ENCODE measurements at places on chromosomes 3 and 15.

- DNase-seq: no peak
Observed at GRCh38 chr3:22908989-22909507, 294.1 kb upstream of the UBE2E2 start.

DNA sequence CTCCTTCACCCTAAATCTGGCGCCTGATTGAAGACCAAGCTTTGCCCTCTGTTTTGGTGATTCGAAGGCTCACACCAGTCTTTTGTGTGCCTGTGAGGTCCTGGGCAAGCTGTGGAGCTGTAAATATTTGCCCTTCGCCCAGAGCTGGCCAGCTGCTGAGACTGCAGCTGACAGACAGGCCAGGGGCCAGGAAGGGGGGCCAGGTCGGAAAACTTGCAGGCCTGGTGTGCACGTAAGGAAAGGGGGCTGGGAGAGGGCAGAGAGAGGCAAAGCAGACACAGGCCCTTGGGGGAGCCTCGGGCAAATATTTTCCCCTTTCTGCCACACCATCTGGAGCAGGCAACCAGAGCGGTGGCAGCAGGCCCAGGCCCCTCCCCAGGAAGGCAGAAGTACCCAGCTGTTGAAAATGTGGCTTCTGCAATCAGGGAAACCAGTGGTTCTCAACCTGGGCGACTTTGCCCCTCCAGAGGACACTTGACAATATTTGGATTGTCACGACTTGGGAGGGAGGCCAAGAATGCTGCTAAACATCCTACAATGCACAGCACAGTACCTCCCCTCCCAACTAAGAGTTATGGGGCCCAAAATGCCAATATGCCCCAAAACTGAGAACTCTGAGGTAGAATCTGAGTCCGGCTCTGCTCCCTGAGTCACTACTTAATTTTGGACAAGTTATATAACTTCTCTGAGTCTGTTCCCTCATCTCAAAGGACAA lies 2.5 kb downstream of the PDZRN3 start:
- peak; percentile 75 for DNase-seq

DNA sequence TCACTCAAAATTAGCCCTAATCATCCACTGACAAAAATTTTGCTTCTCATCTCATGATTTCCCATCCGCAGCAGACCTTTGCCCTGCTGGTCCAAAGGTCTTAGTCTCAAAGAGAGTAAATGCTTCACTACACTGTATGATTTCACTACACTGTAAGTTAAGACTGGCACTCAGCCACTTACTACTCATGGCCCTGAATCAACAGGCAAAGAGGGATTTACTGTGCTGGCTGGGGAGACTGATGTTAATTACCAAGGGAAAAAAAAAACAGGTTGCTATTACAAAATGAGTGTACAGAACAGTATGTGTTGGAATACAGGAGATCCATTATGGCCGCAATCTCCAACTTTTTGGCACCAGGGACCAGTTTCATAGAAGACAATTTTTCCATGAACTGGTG lies 214.8 kb downstream of the ZMAT3 start:
- no peak for DNase-seq

DNA sequence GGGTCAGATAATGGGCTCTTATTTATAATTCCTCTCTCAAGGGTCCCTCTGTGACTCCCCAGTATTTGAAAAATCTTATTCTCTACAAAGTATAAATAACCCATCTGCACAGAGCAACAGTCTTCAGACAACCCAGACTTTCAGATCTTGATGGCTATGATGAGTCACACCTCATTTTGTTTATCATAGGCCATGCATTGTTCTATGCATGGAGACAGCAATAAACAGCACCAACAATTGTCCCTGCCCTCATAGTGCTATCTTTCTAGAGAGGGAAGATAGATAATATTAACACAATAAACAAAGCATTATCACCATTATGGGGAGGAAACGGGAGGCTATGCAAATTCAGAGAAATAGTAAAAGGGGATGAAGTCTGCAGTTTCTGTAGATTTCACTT lies 13.4 kb downstream of the FHIT start:
- no peak for DNase-seq

GRCh38 chr3:147794596-147794995 lies 385.4 kb downstream of the ZIC1 start:
- DNase-seq: no peak

DNA sequence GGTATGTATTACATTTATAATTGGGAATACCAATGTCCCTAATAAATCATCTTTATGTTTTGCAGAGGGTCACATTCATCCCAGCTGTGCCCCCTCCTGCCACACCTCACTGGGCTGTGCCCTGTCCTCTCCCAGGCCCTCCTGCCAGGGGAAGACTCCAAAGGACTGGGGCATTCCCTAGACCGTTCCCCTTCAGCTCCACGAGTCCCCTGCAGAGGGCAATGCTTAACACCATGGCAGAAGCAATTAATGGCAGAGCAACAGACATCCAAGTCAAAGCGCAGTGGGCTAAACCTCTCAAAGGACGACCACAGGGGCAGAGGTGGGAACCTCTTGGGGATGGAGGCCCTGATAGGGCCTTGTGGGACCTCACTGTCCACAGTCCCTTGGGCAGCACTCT lies 71.3 kb upstream of the SEC13 start:
- no peak for DNase-seq

DNA sequence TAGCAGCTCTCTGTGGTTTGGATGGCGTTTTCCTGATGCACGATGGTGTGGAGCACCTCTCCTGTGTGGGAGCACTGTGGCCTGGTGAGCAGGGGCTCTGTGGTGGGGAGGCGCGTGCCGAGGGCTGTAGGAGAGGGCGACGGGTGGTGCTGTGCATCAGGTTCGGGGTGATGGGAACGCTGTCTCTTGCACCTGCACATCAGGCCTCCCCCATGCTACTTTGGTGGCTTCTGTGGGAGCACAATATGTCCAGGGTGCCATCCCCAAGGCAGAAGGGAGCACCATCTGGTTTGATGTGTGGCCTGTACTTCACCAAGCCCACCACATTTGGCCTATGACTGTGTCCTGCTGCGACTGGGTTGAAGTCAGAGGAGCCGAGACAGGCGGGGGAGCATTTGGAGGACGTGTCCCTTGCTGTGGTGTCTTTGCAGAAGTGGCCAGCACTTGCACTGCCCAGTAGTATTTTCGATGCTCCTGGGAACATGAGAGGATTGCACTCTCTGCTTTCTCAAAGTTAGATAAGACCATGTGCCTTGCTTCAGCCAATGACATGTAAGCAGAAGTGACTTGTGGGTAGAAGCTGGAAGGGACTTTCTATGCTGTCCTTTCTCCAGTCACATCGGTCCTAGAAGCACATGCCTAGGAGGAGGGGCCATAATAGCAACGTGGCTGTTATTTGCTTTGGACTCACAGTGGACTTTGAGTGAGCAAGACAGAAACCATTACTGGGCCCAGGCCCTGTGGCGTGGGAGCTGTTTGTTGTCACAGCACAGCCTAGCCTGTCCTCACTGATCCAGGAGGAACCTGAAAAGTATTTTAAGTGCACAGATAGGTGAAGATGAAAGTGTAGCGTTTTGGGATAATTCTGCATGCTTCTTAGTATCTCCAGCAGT lies 72.1 kb downstream of the APBA2 start:
- DNase-seq: no peak

GRCh38 chr3:55724821-55725220 lies 237.7 kb upstream of the WNT5A start:
- no peak for DNase-seq

DNA sequence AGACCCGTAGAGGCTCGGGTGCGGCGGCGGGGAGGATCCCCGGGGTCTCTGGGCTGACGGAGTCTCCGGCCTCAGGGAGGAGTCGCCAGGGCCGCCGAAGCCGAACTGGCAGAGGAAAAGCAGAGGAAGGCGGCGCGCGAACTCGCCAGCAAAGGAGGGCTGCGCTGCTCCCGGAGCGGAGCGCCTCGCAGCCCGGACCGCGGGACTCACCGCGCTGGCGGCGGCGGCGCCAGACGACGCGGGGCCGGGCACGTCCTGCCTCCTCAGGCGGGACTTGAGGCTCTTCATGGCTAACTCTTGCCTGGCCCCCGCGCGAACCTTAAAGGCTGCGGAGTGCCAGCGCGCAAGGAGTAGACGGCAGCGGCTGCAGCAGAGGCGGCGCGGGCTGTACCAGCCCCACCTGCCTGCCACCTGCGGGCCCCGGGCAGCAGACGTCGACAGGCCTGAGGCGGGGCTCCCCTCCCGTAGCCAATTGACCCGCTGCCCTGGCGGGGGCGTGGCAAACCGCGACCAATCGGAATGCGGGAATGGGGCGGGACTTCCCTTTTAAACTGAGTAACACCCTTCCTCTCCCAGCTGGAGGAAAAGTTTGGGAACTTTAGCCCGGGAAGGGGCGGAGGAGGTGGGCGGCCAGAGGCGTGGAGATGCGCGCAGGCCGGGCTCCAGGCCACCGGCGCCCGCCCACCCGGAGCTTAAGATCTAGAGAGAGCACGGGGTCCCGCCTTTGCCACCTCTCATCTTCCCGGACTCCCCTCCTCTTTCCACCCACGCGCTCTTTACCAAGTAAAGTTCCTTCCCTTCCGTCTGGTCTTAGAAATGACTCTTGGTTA lies at the start of gene UACA:
Gene UACA, minus strand, starts transcription at position 439 of the 830 bp plus-strand sequence. Its CDS starts 151 bp downstream, at position 288.
- peak; percentile 98 for DNase-seq

GRCh38 chr3:168002786-168003368 lies 92.8 kb downstream of the GOLIM4 start:
- no peak for DNase-seq

DNA sequence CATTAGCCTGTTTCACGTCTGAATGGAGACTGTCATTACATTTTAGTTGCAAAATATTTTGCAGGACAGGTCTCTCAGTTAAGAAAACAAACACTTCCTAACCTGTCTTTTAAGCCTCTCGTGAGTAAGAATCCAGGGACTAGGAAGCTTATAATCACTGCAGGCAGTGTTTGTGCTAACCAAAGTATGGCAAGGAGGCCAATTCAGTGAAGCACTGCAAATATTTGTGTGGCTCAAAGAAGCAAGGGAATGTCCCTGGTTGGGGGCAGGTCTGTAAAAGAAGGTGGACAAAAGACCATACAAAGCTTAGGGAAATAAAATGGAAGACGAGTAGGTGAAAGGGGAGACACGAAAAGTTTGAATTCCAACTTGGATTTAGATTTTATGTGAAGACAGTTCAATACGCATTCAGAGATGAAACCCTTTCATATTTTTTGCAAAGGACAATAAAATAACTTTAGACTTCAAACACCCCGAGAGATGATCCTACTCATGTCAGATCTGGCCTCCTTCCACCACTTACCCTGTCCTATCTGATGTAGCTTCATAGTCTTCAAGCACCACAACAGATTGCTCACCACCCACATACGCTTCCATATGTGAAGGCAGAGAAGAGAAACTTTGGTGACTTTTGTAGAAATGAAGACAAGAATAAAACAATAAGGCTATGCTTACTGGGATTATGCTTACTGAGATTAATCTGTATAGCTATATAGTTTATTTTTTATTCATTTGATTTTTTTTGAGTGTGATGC lies 240.9 kb downstream of the TUSC7 start:
- DNase-seq: no peak

DNA sequence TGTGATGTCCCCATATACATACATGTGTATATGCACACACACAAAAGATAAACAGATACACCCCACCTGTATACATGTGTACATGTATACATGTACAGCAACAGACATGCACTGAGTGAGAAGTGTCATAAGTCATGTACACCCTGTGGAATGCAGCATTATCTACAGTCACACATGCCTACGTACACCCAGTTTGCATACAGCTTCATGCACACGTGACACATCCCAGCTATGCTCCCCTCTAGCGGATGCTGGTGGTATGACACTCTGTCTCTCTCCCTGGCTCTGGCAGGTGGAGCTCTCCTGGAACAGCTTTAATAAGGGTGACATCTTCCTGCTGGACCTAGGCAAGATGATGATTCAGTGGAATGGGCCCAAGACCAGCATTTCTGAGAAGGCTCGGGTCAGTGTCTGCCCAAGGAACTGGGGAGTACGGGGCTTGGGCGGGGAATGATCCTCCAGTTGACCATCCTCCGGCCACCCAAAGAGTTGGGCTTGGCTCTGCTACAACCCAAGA lies 6.3 kb downstream of the VILL start:
- DNase-seq: peak; percentile 70

- no peak for DNase-seq
Observed at GRCh38 chr3:76859596-76859995, 180.3 kb upstream of the ROBO2 start.

DNA sequence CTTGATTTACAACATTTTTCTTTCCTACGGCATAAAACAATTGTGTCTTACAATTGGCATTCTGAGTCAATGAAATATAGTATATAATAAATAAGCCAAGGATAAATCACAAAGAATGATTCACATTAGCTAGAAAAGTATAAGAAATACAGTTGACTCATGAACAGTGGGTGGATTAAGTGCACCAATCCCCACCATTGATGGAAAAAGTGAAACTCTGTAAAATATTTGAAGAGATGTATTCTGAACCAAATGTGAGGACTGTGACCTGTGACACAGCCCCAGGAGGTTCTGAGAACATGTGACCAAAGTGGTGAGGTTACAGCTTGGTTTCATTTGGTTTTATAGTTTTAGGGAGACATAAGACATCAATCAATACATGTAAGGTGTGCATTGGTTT lies 227.5 kb downstream of the ALCAM start:
- no peak for DNase-seq

DNA sequence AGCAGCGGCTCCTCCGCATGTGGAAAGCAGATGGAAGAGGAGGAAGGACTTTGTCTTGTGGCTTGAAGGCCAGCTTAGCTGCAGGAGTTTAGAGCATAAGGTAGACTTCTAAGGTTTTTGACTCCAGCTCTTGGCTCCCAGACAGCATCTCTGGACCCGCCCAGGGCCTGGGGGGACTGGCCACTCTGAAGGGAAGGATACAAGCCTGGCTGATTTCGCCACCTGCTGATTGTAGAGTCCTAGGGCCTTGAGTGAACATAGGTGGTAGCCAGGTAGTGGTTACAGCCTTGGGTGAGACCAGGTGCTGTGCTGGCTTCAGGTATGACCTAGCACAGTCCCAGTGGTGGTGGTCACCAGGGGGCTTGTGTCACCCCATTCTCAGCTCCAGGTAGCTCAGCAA lies 48.4 kb upstream of the RPL35A start:
- DNase-seq: no peak

DNA sequence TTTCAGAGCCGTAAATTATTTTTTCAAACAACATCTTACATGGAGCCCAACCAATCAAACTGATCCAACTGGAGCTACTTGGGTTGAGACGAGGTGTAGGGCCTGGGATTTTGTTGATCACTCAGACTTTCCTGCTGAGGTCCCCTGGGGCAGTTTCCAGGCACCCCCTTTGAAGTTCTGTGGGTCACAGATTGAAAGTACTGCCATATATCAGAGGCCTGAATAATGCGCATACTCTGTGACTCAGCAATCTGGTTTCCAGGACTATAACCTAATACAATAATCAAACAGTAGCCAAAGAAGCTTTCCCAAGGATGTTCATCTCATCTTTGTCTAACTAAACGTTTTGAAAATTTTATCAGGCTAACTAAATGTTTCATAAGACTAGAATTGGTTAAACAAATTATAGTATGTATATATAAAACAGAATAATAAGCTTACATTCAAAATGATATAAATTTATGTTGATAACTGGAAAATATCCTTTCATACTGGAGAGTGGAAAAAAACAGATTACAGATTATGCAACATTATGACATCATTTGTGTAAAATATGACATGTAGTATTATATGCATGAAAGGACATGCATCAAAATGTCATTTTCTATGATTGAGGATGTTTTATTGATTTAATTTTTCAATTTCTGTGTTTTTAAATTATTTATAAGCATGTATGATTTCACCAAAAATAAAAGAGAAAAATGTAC lies 617.1 kb downstream of the NTRK3 start:
- DNase-seq: no peak

All from heart right ventricle (tissue), 16 donors.